ENCODE measurements at places on chromosomes 4 and X. TPM values are rescaled to one million over a fixed set of nuclear protein-coding genes. Genes with fewer than 3 reads are reported as not detected.

SLC9A6 gene
- total RNA-seq: 28.3 TPM

HSFX4 gene
- total RNA-seq: not detected

S100G gene
- not detected for total RNA-seq

SPANXN3 gene
- 1.2 TPM for total RNA-seq

SPCS3 gene
- 107 TPM for total RNA-seq

OFD1 gene
- total RNA-seq: 27.3 TPM

NCBP2L gene
- 0.30 TPM for total RNA-seq

SCML2 gene
- 0.52 TPM for total RNA-seq

SLC9B2 gene
- total RNA-seq: 11.1 TPM

LDOC1 gene
- 7.6 TPM for total RNA-seq

BMP3 gene
- under 0.01 TPM for total RNA-seq

PARM1 gene
- 0.35 TPM for total RNA-seq

SH3TC1 gene
- total RNA-seq: 27.2 TPM

COL25A1 gene
- total RNA-seq: not detected

GPC3 gene
- total RNA-seq: not detected

PPEF1 gene
- not detected for total RNA-seq

SSX4 gene
- total RNA-seq: not detected

NEIL3 gene
- 0.60 TPM for total RNA-seq

GNRHR gene
- not detected for total RNA-seq

CXCL9 gene
- not detected for total RNA-seq

GRIPAP1 gene
- total RNA-seq: 40.7 TPM

IDUA gene
- total RNA-seq: 3.3 TPM

CPLX1 gene
- total RNA-seq: under 0.01 TPM

RASL11B gene
- total RNA-seq: 21.2 TPM

SLITRK4 gene
- 30.6 TPM for total RNA-seq

HSD17B13 gene
- total RNA-seq: 0.05 TPM

HEPH gene
- total RNA-seq: not detected

GLRA3 gene
- total RNA-seq: not detected
